ENCODE measurements at places on chromosomes 7 and 10.

DNA sequence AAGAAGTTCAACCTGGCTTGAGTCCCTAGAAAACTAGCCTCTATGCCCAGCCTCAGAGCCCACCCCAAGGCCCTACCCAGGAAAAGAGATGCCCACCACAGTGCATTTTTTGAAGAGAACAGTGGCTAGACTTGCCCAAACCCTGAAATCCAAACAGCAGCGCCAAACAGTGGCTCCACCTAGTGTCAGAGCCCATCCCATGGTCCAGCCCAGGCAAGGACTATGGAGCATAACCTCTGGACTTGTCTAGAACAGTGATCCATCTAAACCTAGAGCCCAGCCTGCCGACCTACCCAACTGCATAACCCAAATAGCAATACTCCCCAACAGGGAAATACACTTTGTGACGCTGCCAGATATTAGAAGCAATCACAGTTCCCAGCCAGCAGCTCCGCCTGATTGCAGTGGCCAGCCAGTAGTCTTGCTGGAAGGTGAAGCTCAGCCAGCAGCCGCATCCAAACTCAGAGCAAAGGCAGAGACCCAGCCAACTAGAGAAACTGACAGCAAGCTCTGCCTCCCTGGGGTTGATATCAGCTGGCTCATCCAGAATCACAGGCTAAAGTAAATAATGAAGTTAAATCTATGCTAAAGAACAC is 44.5 kb downstream of the HBP1 start:
- DNase-seq, result no peak

GRCh38 chr7:129450295-129450694 is 16.1 kb downstream of the STRIP2 start:
- no peak for DNase-seq

DNA sequence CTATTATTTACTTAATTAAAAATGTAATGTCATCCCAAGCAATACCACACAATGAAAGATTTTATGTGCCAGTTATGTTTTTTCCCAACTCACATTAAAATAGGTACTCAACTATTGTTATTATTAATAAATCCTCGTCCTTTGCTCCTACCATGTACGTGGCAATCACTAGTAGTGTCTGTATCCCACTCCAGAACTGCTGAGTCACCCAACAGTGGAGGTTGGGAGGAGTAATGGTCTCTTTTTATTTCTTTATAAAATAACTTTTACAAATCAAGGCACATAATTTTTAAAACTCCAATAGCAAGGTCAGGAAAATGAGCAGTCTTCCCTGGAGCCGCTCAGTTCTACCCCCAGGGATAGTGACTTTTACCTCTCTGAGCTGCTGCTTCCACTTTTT is 273.5 kb upstream of the PLPP4 start:
- DNase-seq, result no peak

GRCh38 chr10:11742009-11742778 is at the start of gene ECHDC3:
Gene ECHDC3, plus strand, starts transcription at chr10:11742382. Its CDS starts 195 bp downstream, at chr10:11742577.
- peak; percentile 7 for DNase-seq

DNA sequence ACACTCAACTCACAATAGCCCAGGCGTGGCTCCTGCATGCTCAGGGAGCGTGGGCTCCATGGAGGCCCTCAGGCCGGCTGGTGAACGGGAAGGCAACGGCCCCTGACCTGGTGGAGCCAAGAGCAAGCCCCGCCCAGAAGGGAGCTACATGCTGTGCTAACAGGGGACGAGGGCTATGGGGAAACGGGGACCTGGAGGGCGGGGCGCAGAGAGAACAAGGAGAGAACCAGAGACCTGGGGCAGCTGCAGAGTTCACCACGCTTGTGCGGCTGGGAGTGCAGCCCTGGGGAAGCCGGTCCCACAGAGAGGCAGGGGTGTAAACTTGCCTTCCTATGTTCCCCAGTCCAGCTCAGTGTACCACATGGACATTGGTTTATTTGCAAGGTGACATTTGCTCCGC is 69.2 kb upstream of the PPP2R2D start:
- DNase-seq, result no peak

- DNase-seq, result no peak
These were observed 98.7 kb upstream of the DNAJB6 start for GRCh38 chr7:157238087-157238486.

DNA sequence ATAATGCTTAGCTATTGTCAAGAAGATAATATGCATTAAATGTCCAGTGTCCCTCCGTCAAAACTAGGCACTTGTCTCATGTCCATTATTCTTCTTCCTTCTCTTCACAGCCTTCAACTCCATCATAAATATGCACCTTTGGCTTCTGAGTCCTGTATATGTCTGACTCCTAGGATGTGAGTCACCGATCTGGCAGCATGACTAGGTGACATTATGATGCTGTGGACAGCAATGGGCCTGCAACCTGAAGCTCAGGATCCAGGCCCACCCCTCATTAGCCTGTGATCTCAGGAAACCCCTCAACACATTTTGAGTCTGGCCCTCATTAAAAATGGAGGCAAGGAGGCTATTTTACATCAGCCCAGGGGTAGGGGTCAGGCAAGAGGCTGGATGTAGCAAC is 362.5 kb upstream of the ZMIZ1 start:
- DNase-seq, result no peak

- no peak for DNase-seq
These were observed 39.1 kb downstream of the MTPN start for GRCh38 chr7:135938086-135938485.

- DNase-seq, result no peak
These were observed 116.3 kb upstream of the DIP2C start for GRCh38 chr10:805620-806305.

DNA sequence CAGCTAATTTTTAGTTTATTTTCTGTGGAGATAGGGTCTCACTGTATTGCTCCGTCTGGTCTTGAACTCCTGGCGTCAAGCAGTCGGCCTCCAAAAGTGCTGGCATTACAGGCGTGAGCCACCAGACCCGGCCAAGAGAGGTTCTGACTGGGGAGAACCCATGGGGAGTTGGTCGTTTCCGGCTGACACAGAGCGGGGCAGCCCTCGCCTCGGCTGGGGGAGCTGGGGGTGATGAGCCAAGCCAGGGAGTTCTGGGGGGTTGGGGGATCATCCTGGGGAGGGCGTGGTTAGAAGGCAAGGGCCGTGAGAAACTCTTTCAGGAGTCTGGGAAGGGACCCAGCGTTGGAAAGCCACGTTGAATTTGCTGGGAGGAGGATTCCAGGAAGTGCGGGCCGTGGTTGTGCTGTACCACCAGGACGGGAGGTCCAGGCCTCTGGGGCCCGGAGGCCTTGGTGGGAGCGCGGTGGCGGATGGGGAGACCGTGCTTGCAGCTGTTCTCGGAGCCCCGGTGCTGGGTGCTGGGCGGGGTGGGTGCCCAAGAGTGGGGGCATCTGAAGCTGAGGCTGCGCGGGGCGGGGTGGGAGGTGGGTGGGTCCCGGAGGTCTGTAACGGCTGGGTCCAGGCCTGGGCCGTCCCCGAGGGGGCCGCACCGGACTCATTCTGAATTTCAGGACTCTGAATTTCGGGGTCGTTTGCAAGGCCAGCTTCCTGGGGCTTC is 8.4 kb upstream of the ZNF853 start:
- DNase-seq, result no peak

- no peak for DNase-seq
These were observed 9.5 kb downstream of the GPR146 start for GRCh38 chr7:1053816-1054370.

GRCh38 chr10:96873756-96874467 is 41.8 kb downstream of the LCOR start:
- DNase-seq, result no peak

GRCh38 chr7:132191418-132191817 is 384.9 kb downstream of the PLXNA4 start:
- DNase-seq, result no peak

DNA sequence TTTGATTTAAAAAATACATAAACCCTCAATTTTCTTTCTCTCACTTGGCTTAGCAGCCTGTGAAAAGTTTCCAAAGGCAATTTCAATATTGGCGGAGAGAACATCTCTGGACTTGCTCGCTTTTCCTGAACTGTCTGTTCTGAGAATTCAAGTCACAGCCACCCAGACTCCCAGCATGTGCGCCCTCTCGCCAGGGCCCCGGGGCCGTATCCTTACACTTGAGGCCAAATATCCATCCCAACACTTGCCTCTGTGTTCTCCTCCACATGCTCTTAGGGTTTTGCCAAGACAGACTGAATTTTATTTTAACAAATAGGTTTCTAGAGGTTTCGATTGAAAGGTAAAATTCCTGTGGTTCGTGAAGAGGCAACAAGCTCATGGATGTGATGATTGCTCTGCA is 111.5 kb upstream of the GPR26 start:
- DNase-seq, result no peak

- no peak for DNase-seq
These were observed 1.3 kb downstream of the GJD4 start for GRCh38 chr10:35606430-35606829.

- no peak for DNase-seq
These were observed 3.8 kb downstream of the GPRIN2 start for GRCh38 chr10:46552526-46553237.

DNA sequence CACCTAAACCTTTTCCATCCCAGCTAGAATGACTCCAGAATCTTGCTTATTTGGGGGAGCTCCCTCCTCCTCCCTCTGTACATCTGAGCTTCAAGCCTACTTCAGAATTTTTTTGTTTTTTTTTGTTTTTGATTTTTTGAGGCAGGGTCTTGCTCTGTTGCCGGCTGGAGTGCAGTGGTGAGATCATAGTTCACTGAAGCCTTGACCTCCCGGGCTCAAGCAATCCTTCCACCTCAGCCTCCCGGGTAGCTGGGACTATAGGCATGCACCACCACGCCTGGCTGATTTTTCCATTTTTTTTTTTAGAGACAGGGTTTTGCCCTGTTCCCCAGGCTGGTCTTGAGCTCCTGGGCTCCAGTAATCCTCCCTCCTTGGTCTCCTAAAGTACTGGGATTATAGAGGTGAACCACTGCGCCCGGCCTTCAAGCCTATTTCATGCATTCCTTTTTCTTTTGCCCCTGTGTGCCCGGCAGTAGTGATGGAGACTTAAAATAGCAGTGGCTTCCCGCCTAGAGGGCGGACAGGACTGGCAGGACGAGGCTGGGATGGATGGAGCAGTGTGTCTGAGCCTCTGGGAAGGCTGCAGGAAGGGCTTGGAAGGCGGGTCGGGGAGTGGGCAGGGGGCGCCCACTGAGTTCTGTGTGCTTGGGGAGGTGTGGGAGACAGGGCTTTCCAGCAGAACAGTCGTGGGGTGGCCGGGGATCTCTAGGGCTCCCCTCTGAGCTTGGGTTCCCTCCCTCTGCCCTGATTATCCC is 8.8 kb downstream of the CUX1 start:
- DNase-seq, result no peak

- DNase-seq, result no peak
These were observed 14.3 kb downstream of the UNCX start for GRCh38 chr7:1246871-1247526.

DNA sequence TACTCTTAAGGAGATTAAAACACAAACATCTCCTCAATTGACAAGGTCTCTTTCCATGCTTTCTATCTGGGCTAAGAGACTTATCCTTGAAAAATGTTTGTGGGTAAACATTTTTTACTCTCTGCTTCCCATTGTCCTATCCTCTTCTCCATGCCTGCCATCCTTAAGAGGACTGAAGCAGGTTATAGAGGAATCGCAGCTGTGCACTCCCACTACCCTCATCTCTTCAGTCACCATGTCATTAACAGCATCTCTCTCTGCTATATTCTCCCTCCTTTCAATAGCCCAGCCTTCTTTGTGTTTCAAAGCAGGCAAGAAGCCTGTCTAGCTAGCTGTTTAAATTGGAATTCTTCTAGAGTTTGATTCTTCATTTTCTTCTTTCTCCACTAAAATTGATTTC is 22.6 kb downstream of the COL1A2 start:
- DNase-seq, result no peak

DNA sequence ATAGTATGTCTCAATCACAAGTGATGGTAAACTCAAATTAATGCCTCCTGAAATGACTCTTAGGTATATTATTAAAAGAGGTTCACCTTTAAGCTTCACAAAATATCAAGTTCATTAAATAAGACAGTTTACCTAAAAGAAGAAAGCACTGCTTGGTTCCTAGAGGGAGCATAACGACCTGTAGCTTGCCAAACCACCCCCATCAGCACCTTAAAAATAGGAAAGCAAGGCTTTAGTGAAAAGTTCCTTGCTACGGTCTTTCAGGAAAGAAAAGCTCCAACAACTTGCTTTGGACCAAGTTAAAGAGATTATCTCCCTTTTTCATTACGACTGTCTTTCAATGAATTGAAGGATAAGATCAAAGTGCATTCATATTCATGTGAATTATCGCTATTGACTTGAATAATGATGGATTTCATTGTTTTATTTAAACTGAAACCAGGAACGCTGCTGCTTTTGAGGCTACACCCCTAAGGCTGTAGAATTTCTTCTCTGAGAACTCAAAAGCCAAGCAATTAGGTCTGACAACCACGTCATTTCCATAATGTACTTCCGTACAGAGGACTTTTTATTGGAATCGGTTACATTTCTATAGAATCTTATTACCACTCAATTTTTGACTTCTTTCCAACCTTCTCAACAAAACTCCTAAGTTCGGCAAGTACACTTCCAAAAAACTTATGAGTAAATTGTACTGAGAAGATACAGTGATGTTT is 7.0 kb upstream of the SPAG6 start:
- no peak for DNase-seq

DNA sequence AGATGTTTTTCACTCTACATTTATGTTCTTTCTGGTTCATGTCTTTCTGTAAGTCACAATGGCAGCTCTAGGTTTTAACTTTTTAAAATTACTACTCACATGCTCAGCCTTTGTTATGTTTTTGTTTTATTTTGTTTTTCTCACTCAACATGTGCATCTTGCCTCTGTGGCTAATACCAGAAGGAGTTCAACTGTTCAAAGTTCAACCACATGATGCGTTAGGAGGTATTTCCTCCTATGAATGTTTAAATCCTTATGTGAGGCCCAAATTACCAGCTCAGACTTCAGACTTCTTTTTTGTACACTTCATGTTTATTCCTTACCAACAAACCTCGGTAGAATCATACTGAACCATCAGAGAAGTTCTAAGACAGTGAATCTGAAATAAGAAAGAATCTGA is 151.6 kb downstream of the MALRD1 start:
- no peak for DNase-seq

GRCh38 chr10:104326991-104327610 is 11.2 kb downstream of the ITPRIP start:
- no peak for DNase-seq

DNA sequence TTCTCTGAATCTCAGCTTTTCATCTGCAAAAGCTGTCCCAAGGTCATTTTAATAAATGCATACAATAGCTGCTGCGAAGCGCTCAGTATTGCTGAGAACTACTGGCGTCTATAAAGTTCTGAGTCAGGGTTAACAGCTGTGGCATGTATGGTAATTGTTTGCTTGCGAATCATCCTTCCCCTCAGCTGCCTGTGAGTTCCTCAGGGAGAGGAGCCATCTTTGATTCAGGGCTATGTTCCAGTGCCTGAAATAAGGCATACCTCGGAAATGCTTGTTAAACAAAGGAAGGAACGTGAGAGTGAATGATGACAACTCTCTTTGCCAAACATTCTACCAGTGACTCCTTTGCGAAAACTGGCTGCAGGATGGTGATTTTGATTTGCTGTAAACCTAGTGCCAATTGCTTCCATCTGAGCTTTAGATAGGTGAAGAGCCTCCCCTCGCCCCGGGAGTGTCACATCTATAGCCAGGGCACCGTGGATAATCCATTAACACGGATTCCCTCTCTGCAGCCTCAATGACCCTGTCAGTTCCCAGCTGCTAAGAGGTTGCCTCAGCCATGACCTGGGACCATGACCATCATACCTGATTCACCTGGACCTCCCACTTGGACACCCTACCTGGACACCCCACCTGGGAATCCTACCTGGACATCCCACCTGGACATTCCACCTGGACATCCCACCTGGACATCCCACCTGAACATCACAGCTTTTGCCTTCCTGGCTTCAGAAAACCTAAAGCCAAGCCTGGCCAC is 39.6 kb downstream of the GPRIN2 start:
- peak; percentile 83 for DNase-seq
